AG09309 (cell line): ENCODE measurements at places on chromosomes 6 and 20.

DNA sequence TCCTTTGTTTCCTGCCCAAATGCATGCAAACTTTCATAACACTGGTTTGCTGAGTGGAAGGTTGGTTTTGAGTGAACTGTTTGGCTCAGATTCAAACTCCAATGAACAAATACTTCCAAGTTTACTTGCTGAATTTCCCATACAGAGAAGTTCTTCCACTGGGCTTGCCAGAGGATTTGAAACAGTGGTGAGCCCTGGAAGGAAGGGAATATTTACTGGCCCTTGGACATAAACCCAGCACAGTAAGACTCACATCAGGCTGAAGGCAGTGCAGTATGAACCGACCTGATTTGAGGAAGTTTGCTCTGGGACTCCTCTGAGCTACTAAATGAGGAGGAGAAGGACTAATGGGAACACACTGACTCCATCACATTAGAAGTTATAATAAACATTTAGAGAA is 3.8 kb downstream of the TRAF3IP2 start:
- DNase-seq: peak; percentile 96

DNA sequence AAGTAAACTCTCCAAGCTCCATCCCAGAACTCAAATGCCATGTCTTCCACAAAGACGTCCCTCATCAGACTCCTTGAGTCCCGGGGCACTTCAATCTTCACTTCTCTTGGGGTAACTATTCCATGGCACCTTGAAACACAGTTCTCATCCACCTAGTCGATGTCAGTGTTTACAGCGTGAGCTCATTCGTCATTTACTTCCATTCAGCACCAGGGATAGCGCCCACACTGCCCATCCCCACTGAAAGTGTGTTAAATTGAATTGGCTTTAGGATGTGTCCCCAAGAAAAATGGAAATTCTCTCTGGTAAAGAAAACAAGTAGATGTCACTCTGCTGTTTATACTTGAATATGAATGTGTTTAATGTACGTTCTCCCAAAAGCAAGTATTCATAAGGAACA is 31.3 kb downstream of the KCNK15 start:
- no peak for DNase-seq

GRCh38 chr20:36040571-36040970 is 72.2 kb downstream of the CNBD2 start:
- no peak for DNase-seq

GRCh38 chr6:154986787-154987235 is 8.3 kb upstream of the TIAM2 start:
- no peak for DNase-seq

GRCh38 chr6:32974016-32974333 is 5.6 kb downstream of the BRD2 start:
- DNase-seq: no peak

DNA sequence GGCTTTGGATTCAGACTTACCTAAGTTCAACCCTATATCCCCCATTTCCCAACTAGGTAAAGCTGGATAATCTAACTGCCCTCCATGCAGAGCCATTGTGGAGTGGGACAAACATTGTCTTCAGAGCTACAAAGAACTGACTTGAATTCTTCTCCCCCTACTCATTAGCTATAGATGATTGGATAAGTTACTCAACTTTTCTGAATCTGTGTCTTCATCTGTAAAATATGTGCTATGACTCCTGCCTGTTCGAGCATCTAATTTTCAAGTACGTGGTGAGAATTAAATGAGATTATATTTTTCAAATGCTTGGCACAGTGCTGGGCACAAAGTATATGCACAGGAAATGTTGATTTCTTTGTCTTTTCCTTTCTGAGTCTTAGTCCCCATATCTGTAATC is 240.3 kb upstream of the TCF21 start:
- DNase-seq: no peak

DNA sequence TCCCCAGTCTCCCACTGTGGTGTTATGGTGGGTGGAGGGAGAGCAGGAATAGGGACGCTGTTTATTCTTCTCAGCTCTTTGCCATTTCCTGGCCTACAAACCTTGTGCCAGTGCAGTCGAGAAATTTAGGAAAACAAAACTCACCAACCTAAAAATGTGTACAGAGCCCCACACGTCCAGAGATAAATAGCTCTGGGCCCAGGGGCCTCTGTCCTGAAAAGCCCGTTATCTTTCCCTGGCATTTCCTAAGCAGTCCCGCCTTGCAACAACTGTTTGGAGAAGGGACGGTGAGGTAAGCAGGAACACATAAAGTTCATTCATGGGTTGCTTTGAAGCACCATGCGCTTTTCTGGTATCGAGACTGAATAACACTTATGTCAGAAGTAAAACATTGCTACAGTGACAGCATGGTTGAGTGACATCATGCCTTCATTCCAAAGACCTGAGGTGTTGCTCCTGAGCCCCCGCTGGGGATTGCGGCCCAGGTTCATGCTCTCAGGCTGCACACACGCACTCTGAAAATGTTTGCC is 80.1 kb upstream of the NXT1 start:
- DNase-seq: no peak

DNA sequence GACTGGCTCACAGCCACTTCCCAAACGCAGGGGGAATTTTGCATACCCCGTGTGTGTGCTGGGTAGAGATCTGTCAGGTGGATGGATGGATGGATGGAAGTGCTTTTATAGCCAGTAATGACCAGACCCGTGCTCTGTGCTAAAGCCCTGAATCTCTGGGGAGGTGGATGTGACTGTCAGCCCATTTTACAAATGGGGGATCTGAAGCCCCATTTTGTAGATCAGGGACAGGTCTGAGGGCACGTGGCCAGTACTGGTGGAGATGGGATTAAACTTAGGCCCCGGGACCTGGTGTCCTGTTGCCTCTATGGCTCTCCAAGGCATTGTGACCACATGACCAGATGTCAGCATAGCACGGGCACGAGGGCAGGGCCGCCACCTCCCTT is 38.2 kb upstream of the ZBP1 start:
- DNase-seq: no peak

DNA sequence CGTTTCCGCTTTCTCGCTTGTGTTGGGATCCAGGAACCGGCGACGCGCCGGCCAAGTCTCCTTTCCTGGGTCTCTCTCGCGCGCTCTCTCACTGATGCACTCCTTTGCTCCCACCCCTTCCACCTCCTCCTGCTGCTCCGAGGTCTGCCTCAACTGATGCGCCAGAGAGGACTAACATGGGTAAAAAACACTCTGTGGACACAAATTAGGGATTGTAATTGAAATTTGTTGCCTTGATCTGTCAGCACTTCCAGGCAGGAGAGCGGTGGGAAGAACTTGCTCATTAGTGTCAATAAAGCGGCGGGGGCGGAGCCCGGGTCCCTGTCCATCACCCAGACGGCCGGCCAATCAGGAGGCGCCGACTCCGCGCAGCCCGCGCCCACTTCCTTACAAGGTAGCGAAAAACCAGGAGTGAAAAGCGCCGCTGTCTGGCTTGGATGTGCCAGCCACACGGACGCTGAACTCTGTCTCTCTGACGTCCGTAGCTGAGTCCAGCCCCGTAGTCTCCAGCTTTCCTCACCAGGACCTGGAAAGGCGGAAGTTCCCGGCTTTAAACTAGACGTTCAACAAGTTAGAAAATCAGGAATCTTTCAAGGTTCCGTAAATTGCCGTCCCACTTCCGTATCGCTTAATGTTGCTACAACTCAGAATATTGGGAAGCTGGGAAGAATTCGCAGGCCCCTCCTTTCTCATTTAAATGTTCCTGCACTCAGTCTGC is at the start of gene TBX18:
Gene TBX18 (minus strand): TSS at position 267 of the 718 bp plus-strand sequence. CDS start 417 bp downstream, outside the sequence.
- DNase-seq: peak; percentile 98

DNA sequence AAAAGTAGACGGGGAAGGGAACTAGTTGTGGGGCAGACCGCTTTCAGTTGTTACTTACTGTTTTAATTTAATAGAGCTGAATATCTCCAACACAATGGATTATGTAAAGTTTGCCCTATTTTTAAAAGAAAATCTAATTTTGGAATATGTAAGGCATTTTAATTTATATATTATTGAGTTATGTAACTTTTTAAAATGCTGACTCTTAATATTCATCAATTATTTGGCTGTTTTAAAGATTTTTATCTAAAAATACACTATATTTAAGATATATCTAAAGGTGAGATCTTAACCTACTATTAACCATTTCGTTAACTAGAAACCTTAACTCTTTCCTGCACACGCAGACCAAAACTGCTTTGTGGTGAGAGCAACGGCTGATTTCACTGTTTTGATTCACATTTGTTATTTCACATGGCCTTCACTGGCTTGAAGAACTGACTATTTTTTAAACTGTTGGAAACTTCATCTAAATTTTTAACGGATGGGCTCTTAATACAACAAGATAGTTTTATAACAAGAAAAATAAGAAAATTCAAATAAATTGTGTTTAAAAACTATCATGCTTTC is 87.9 kb downstream of the HUS1B start:
- no peak for DNase-seq

DNA sequence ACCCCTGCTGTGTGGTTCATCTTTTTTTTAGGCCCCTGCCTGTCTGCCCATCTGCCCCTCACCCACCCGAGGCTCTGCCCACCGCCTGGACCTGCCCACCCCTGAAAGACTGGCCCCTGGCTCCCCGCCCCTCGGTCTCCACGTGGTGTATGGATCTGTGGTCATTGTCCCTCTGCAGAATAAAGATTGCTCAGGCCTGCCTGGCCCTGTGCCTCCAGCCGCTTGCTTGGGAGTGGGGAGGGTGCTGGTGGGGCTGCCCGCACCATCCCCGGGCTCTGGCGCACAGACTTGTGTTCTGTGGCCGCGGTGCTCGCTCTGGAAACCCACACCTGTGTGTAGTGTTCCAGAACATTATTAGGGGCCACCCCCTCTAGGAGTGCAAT is 1.6 kb downstream of the MAP1LC3A start:
- no peak for DNase-seq

GRCh38 chr6:70086806-70087205 is 216.1 kb downstream of the COL9A1 start:
- DNase-seq: no peak

- no peak for DNase-seq
Measured at GRCh38 chr6:165686596-165687365, 23.7 kb upstream of the PDE10A start.

GRCh38 chr6:150266963-150267685 is 101.7 kb upstream of the IYD start:
- DNase-seq: no peak

DNA sequence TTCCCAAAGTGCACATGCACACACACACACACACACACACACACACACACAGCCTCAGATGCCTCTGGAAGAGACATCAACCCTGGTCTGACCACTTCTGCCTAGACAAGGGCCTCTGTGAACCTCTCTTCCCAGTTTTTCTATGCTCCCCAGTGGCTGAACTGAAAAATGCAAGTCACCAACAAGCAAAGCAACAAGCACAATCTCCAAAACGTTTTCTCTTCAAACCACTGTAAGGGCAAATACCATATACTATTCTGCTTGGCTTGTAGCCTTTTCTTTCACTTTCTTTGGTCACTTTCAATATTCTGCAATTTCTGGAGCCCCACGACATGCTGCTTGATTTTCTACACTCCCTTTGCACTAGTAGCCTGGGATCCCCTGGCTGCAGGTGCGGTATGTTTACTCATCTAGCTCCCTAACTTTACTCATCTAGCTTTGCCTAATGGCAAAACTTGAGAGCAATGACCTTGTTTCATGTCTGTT is 121.4 kb upstream of the DST start:
- DNase-seq: no peak

DNA sequence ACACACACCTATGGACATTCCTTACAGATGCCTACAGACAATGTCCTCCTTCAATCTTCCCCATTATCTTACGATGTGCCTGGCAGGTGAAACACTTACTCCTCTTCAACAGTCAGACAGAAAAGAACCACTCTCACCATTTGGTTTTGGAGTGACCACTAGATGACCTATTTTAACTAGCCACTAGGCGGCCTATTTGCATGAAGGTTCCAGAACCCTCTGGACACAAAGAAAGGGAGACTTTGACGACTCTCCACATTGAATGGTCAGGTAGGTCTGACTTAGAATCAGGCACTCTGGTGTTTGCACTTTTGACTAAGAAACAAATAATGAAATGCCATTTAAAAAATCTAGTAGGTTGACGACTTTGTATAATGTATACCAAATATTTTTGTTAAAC is 42.0 kb downstream of the PNLDC1 start:
- DNase-seq: no peak

DNA sequence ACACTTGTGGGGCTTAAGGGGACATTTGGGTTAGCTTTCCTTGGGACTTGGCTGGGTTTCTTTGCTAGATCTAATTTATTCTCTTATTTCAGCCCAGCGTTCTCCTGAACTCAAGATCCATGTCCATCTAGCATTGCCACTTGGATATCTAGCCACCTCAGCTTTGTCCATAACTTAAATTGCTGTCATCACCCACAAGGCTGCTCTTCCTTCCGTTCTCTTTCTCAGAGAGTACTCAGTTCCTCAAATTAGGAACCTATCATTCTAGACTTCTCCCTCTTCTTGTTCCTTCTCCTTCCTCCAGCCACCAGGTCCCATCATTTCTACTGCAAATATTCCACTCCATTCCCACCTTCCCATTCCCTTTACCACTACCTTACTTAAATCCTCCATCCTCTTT is 4.3 kb downstream of the SMIM26 start:
- DNase-seq: no peak

DNA sequence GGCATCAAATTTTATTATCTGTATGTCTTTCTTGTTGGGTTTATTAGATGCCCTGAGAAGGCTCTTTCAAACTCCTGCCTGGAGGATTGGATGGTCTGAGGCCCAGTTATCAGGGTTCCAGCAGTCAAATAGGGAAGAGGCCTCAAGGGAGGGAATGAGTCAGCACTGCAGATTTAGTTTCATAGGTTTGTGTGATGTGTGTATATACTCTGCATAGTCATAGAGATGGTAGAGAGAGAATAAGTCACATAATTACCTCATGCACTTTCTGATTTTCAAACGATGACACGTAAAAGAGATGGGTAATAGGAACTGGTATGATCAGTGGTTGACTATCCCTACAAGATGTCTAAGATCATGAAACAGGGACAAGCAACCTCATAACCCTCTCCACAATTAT is 82.1 kb downstream of the ADAT2 start:
- DNase-seq: no peak

GRCh38 chr6:90425161-90425641 is 128.6 kb upstream of the BACH2 start:
- no peak for DNase-seq

DNA sequence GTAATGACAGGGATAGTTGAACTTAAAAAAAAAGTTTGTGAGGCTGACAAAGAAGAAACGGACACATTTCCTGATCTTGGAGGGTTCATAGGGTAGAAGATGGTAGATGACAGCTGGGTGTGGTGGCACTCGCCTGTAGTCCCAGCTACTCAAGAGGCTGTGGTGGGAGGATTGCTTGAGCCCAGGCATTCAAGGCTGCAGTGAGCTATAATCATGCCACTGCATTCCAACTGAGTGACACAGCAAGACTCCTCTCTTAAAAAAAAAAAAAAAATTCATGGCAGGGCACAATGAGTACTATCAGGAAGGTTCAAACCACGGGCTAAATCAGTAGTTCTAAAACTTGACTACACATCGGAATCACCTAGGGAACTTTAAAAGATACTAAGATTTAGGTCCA is 2.0 kb upstream of the MICA start:
- peak; percentile 63 for DNase-seq

DNA sequence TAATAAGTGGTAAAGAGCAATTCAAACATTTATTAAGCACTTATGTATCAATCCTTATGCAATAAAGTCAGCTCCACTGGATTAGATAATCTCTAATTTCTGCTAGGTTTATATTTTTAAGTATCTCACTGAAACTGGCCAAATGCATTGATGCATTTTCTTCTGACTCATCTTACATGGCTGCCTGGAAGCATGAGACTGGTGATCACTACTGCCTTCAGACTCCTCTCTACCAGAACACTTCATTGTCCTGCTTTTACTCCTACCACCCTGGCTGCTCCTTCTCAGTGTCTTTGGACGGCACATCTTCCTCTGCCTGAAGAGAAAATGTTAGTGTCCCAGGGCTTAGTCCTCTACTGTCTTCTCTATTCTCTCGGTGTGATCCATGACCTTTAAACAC is 7.4 kb downstream of the CEP85L start:
- no peak for DNase-seq
